ENCODE measurements at places on chromosomes 5 and 9. TPM values are rescaled to one million over a fixed set of nuclear protein-coding genes. Genes with fewer than 3 reads are reported as not detected.

Gene ALDH1B1
- total RNA-seq, result 14.7 TPM

Gene PCDHGB2
- 0.13 TPM for total RNA-seq

Gene DOCK8
- 389 TPM for total RNA-seq

- no peak for DNase-seq
- H3K36me3 ChIP-seq, result no peaks in the 10 kb centered on the region
- H3K27ac ChIP-seq, result no peak overlapping the region
Measured at GRCh38 chr5:105885266-105885665, 1785.5 kb downstream of the EFNA5 start.

- peaks cover 4% of the 10 kb centered on the region for H3K27me3 ChIP-seq
- no peaks in the 10 kb centered on the region for H3K4me1 ChIP-seq
- no peak overlapping the region for H3K27ac ChIP-seq
- H3K4me3 ChIP-seq, result no peak overlapping the region
- H3K36me3 ChIP-seq, result no peaks in the 10 kb centered on the region
- no peak for DNase-seq
Measured at GRCh38 chr5:150570333-150570732, 62.4 kb downstream of the NDST1 start.

DNA sequence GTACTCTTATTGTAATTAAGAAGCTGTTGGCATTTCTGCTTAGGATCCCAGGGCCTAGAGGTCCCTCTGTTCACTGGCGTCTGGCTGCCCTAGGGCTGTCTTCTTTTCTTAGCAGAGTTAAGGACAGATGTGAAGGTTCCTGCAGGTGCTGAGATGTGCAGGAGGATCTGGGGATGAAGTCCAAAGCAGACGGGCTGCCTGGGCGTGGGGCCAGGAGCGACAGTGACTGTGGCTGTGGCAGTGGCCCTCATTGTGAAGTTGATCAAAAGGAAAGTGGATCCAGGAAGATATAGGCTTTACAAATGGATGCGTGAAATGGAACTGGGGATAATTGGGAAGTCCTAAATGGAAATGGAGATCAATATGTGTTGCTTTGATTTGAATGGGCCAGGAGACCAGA is 19.1 kb upstream of the SH3PXD2B start:
- H3K27ac ChIP-seq, result no peak overlapping the region
- no peaks in the 10 kb centered on the region for H3K36me3 ChIP-seq
- no peaks in the 10 kb centered on the region for H3K4me1 ChIP-seq
- peaks cover 15% of the 10 kb centered on the region for H3K27me3 ChIP-seq

GRCh38 chr5:23742701-23743100 is 235.3 kb downstream of the PRDM9 start:
- no peak overlapping the region for H3K4me3 ChIP-seq
- DNase-seq, result no peak
- H3K36me3 ChIP-seq, result no peaks in the 10 kb centered on the region
- no peaks in the 10 kb centered on the region for H3K27me3 ChIP-seq

Gene OCLN
- total RNA-seq, result 2.2 TPM

GRCh38 chr9:33466565-33467495 is 6.9 kb downstream of the NOL6 start:
- DNase-seq, result peak; percentile 79
- H3K27me3 ChIP-seq, result no peaks in the 10 kb centered on the region
- H3K27ac ChIP-seq, result peak overlapping the region; percentile 25

DNA sequence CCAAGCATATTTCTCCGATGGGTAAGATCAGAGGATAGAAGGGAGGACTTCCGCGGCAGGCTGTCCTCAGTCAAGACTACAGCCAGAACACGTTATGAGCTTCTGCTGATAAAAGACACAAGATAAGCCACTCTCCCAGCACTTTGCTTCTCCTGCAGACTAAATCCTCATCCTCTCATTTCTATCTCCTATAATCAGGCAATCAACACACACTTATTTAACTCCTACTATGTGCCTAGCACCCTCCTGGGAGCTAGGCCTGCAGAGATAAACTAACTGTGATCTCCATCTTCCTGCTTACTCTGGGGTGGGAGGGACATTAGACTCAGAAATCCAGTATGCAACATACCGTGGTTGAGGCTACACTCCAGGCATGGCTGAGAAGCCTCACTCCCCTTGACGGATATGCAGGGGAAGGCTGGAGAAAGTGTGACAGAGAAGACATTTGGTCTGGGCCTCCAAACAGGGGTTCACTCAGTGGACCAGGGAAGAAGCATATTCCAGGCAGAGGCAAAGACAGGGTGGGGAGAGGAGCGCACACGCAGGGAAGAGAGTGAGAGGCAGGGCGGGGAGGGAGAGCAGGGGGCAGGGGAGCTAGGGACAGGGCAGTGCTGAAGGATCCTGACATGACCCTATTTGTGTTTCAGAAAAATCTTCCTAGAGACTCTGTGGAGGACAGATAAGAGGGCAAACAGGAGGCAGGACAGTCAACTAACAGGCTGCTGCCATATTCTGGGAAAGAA is 274.1 kb downstream of the DENND1A start:
- no peak overlapping the region for H3K27ac ChIP-seq
- no peak for DNase-seq
- peaks cover 4% of the 10 kb centered on the region for H3K4me1 ChIP-seq
- peaks cover 7% of the 10 kb centered on the region for H3K36me3 ChIP-seq
- H3K27me3 ChIP-seq, result no peaks in the 10 kb centered on the region

Gene GCNT4
- total RNA-seq, result 1.9 TPM

GRCh38 chr5:28984639-28985038 is 1946.3 kb upstream of the CDH9 start:
- no peak overlapping the region for H3K27ac ChIP-seq
- DNase-seq, result no peak
- H3K4me1 ChIP-seq, result no peaks in the 10 kb centered on the region
- no peaks in the 10 kb centered on the region for H3K27me3 ChIP-seq

Gene PRDM9
- not detected for total RNA-seq

- peak overlapping the region; percentile 34 for H3K4me3 ChIP-seq
- H3K27ac ChIP-seq, result peak overlapping the region; percentile 84
- DNase-seq, result peak; percentile 50
- H3K27me3 ChIP-seq, result no peaks in the 10 kb centered on the region
Measured at GRCh38 chr9:133142684-133143622, 20.8 kb downstream of the GBGT1 start.

Gene DMRT3
- total RNA-seq, result not detected

Gene ARID3C
- not detected for total RNA-seq

- H3K36me3 ChIP-seq, result peaks cover 52% of the 10 kb centered on the region
- no peak for DNase-seq
- H3K4me1 ChIP-seq, result peaks cover 63% of the 10 kb centered on the region
Measured at GRCh38 chr5:149345892-149346222, 558 bp downstream of the GRPEL2 start.

DNA sequence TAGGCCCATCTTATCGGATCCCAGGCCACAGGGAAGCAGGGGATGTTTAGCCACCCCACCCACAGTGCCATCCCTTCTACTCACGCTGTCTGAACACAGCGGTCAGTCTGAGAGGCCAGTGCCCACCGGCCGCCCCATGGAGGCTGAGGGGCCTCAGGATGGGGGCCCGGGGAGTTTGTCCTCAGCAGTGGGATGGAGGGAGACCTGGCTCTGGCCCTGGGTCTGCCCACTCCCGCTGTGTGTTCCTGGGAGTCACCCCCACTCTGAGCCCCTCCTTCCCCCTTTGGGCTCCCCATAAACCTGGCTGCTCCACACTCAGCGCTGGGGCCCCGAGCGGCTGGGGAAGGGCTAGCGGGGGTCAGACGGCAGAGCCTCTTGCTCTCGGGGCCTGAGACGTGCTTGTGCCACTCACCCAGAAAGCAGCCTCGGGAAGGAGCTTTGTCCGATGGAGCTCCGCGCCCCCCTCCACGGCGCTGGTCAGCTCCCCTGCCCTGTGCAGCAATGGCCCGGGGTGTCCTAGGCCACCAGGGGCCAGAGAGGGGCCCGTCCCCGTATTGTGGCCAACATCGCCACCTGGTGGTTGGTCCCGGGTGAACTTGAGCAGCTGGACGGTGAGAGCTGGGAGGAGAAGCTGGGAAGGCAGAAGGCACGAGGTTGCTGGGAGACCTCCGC is 10.9 kb upstream of the LAMC3 start:
- H3K27me3 ChIP-seq, result peaks cover 3% of the 10 kb centered on the region
- H3K36me3 ChIP-seq, result no peaks in the 10 kb centered on the region
- peak; percentile 66 for DNase-seq
- H3K27ac ChIP-seq, result no peak overlapping the region
- no peak overlapping the region for H3K4me3 ChIP-seq
- no peaks in the 10 kb centered on the region for H3K4me1 ChIP-seq
